Dermis microvascular lymphatic vessel endothelial cell (primary cell): ENCODE measurements at places on chromosomes 13 and 19. TPM values are rescaled to one million over a fixed set of nuclear protein-coding genes. Genes with fewer than 3 reads are reported as not detected.

DNA sequence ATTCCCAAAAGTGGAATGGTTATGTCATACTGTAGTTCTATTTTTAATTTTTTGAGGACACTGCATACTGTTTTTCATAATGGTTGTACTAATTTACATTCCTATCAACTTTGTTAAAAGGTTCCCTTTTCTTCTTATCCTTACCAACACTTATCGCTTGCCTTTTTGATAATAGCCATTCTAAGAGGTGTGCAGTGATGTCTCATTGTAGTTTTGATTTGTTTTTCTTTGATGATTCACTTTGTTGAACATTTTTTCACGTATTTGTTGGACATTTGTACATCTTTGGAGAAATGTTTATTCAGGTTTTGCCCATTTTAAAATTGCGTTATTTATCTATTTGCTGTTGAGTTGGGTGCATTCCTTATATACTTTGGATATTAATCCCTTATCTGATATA is 188.8 kb upstream of the SPRY2 start:
- no peak for DNase-seq

DNA sequence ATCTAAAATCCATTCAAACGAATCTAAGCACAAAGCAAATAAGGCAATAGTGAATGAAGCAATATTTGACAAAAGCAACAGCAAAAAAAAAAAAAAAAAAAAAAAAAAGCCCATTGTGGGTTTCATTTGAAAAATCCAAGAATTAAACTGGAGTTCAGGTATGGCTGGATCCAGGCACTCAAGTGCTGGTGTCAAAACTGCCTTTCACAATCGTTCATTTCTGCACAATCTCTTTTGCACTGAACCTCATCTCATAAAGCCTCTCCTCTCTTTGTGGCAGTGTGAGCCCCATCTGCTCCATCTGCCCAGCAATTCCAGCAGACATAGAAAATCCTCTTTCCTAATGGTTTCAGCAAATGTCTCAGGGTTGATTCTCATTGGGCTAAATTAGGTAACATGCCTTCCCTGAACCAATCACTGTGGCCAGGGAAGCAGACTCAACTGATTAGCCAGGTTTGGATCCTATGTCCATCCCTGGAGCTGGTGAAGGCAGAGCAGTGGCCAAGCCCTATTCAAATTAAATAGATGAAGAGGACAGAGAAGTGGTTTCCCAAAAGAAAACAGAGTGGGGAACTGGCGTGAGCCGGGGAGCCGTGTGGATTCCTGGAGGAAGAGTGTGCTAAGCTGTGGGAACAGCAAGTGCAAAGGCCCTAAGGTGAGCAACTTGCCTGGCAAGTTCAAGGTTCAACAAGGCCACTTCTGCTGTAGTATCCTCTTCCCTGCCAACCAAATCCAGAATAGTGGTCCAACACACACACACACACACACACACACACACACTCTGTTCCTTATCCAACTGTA is 1.2 kb upstream of the HIF3A start:
- DNase-seq = no peak

The RDH8 gene
- not detected in 2 replicates for total RNA-seq

The SLC25A41 gene
- total RNA-seq = 0.13 TPM in 2 replicates

The RAB3A gene
- total RNA-seq = 0.39 and 0.76 TPM in 2 replicates

DNA sequence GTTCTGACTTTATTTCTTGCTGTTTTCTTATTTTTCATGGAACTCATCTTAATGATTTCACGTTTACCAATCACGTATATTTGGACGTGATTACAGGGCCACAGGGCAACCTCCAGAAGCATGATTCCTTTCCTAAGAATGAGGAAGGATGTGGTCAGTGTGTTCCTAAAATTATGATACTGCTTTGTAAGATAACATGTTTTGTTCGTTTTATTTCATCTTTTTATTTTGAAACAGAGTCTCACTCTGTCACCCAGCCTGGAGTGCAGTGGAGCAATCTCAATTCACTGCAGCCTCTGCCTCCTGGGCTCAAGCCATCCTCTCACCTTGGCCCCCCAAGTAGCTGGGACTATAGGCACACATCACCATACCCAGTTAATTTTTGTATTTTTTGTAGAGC is 24.8 kb upstream of the LAIR1 start:
- no peak for DNase-seq

DNA sequence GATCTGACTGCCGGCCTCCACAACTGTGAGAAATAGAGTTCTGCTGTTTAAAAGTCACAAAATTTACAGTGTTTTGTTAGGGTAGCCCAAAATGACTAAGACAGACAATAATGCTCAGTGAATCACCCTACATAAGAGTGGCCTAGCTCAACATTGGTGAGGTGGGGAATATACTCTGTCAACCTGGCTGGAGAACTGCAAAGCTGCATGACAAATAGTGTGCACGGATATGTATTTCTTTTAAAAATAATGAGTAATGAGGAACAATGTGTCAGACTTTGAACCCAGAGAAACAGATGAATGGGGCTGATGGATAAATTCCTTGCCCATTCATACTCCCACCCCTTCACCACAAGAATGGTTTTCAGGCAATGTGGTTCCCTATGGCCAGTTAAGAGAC is 372.4 kb downstream of the SUCLA2 start:
- no peak for DNase-seq

- no peak for DNase-seq
Measured at GRCh38 chr13:88586263-88586662, 915.1 kb downstream of the SLITRK5 start.

DNA sequence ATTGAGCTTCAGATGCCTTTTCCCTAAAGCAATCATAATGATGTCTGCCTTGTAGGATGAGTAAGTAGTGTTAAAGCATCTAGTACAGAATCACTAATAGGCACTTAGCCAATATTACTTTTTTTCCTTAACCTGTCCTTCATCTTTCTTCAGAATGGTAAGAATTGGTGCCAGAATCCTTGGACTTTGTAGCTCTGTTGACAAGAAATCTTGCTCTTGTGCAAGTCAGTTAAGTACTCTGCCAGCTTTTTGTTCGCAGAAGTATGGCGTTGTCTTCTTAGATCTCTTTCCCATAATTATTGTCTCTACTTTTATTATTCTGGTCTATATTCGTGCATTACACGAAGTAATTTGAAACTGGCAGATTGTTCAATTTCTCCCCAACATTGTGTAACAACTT is 554.5 kb downstream of the PCDH9 start:
- no peak for DNase-seq

The RASAL3 gene
- 14.4 and 14.8 TPM in 2 replicates for total RNA-seq

- no peak for DNase-seq
Measured at GRCh38 chr13:27079421-27079958, 92.1 kb downstream of the USP12 start.

DNA sequence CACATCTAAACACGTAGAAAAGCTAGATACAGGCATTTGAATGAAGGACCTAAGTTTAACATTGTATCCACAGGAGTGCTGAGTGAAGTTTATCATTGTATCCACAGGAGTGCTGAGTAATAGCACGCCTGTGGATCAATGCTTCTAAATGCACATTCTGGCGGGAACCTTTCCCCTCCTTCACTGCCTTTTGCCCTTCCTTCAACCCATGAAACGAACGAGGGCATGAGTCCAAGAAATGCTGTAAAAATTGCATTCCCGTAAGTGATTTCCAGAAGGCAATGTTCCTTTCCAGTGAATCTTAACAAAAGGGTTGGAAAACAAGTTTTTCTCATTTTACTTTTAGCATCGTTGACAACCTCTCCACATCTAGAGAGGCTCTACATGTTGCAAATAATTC is 88.1 kb downstream of the ZDHHC20 start:
- DNase-seq = no peak

DNA sequence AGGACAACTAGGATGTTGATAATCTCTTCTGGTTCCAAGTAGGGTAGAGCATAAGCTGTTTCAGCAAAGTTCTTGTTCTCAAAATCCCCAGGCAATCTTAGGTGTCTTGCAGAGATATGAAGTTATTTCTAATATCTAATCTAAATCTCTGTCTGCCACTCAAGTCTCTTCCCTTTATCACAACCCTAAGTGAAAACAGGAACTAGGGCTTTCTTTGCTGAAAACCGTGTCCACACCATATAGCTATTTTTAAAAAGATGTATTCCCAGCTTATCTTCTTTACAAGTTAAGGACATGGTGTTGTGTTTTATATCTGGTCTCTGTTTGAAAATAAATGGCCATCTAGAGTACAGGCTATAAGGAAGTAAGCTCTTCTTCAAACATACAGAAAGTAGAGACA is 11.3 kb upstream of the RNASEH2B start:
- DNase-seq = no peak

The DCT gene
- total RNA-seq = not detected in 2 replicates

DNA sequence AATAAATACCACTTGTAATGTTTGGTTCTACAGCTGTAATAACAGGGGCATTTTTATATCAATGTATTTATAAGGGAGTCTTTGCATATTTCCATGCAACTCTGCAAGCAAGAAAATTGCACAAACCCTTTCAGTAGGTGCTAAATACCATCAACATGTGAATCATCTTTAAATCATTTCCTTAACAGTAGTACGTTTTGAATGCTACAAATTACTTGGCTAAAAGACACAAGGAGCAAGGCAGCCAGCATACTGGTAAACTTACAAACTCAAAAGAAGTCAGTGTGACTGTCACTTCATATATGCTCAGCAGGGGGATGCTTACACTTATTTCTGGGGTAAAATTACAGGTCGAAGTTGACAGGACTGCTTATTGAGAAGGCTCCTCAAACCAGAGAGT is 402.4 kb downstream of the EFNB2 start:
- DNase-seq = peak; percentile 73

- no peak for DNase-seq
Measured at GRCh38 chr13:111911754-111912452, 155.0 kb upstream of the SOX1 start.

The TUBA3C gene
- total RNA-seq = not detected in 2 replicates

The RUBCNL gene
- total RNA-seq = under 0.01 and 0.13 TPM in 2 replicates

- peak; percentile 36 for DNase-seq
Measured at GRCh38 chr19:35000647-35001501, 751 bp downstream of the GRAMD1A start.

DNA sequence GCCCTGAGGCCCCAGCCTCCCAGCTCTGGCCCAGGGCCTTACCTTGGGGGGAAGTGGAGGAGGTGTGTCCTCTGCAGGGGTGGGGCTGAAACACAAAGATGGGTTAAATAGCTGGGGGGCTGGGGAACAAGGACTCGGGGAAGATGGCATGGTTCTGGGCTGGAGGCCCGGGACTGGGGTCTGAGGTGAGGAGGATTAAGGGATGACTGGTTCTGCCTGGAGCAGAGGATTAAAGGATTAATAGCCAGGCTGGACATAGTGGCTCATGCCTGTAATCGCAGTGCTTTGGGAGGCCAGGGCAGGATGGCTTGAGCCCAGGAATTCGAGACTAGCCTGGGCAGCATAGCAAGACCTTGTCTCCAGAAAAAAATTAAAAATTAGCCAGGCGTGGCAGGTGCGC is 11.6 kb downstream of the MAP4K1 start:
- DNase-seq = no peak

GRCh38 chr13:87123987-87124784 is 547.0 kb upstream of the SLITRK5 start:
- DNase-seq = no peak

The MAG gene
- 0.63 TPM in 1 of 2 replicates, not detected in the other for total RNA-seq

- DNase-seq = no peak
Measured at GRCh38 chr19:41366089-41366488, 2.1 kb upstream of the B9D2 start.

The FAM83E gene
- 0.25 and 0.26 TPM in 2 replicates for total RNA-seq

DNA sequence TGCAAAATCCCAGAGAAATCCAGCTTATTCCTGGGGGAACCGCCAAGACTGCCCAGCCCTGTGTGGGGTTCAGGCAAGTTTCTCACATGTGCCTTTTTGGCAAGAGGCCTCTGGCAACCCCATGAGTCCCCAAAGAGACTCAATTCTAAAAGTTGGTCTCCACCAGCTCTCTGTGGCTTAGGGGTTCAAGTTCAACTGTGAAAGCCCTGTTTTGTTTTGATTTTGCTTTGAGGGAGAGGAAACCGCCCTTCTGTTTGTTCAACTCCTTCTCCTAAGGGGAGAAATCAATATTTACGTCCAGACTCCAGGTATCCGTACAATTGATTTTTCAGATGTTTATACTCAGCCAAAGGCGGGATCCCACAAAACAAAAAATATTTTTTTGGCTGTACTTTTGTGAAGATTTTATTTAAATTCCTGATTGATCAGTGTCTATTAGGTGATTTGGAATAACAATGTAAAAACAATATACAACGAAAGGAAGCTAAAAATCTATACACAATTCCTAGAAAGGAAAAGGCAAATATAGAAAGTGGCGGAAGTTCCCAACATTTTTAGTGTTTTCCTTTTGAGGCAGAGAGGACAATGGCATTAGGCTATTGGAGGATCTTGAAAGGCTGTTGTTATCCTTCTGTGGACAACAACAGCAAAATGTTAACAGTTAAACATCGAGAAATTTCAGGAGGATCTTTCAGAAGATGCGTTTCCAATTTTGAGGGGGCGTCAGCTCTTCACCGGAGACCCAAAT is 583 bp upstream of the LDLR start:
- no peak for DNase-seq

- DNase-seq = no peak
Measured at GRCh38 chr19:1400281-1401137, 833 bp downstream of the GAMT start.

The CAPN12 gene
- 0.13 TPM in 1 of 2 replicates, not detected in the other for total RNA-seq

The KCNN4 gene
- total RNA-seq = 0.39 and 0.51 TPM in 2 replicates

The FUT6 gene
- total RNA-seq = not detected in 2 replicates

GRCh38 chr13:98476538-98476966 is 100.4 kb downstream of the STK24 start:
- DNase-seq = no peak

GRCh38 chr19:54282686-54283470 is 2.0 kb upstream of the LILRB2 start:
- no peak for DNase-seq

DNA sequence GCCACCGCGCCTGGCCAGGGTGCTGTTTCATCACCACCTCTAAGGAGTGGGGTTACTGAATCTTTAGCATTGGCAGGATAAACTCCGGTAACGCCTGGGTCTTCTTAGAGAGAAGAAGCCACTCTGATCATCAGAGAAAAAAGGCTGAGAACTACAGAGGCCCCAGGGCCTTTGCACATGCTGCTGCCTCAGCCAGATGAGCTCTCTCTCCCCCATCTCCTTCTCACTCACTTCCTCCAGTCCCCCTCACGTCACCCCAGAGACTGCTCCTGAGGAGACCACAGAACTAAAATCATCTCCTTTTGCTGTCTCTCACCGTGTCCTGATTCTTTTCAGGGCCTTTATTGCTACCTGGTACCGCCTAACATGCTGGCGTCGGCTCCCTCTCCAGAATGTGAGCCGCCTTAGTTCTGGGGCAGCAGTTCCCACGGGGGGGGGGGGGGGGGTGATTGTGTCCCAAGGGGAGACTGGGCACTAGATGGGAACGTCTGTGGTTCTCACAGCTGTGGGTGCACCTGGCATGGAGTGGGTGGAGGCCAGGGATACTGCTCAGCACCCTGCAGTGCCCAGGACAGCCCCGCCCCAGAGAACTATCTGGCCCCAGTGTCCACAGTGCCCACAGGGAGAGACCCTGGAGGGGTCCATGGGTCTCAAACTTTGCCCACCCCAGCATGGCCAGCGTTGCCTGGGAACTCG is 5.1 kb upstream of the DIRAS1 start:
- no peak for DNase-seq

The ATP1A3 gene
- total RNA-seq = under 0.01 TPM in 1 of 2 replicates, not detected in the other

DNA sequence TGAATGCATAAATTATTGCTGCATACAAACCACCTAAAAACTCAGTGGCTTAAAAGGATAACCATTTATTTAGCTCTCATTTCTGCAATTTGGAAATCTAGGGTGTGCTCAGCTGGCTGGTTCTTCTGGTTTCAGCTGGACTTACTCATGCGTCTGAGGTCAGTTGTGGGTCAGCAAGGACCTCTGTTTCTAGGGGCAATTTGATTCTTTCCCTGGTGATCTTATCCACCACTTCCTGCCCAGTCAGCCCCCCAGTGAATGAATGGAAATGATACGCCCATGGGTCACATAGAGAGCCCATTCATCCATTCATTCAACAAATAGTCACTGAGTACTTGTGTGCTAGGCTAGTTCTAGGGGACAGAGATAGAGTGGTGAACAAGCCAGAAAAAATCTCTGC is 9.9 kb downstream of the FXYD5 start:
- DNase-seq = no peak

The ZNF112 gene
- 4.7 and 5.6 TPM in 2 replicates for total RNA-seq
